Inflammatory macrophage treated with lipopolysaccharide for 4 hours (primary cell): ENCODE measurements at places on chromosomes 1 and 21.

GRCh38 chr1:147169840-147170674 lies 2.2 kb downstream of the PRKAB2 start:
- DNase-seq, result no peak

DNA sequence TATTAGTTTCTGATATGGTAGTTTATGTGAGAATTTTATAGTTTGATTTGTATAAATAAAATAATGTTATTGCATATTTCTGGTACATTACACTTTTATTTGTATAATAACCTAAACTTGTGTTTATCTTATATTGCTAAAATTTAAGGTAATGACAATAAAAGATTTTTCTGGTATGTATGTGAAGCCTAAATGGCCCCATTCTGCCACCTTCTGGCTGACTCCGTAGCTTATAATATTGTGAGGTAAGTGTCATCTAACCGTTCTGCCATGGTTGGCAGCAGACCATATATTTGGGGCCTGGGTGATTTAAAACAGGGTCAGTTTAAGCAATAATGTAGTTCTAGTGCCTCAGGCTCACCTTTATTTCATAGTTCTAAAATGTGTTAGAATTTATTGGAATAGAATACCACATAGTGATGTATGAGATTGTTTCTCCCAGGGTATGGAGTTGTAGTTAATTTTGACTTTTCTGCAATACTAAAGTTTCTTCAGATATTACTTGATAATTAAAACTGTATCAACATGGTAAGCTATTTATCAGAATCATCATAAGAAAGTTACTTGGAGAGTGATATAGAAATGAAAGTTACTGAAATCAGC lies 21.2 kb upstream of the PRKACB start:
- DNase-seq, result peak; percentile 61

DNA sequence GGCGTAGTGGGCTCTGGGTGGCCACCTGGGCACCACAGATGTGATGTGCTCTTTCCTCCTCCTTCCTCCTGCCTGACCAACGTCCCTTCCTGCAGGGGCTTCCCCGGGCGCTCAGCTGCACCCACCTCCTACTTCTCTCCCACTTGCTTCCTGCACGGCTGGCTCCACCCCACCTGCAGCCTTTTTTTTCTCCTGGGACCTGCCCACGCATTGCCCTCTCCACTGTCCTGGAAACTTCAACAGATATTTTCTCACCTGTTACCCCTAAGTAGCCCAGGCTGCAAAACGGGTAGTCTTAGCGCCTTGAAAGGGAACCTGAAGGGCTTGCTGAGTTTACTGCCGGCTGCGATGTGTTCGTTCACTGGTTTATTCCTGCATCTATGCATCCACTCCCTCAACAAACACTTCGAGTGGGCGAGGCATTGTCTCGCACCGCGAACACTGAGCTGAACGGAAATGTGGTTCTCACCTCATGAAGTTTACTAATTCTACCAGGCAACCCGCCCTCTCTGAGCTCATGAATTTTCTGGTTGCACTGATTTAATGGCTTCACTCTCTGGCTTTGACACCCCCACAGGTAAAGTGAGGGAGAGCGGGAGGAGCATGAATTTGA lies 23.6 kb downstream of the ZBTB18 start:
- DNase-seq, result no peak

- DNase-seq, result no peak
These were observed 68.0 kb downstream of the TGFB2 start for GRCh38 chr1:218413179-218413578.

DNA sequence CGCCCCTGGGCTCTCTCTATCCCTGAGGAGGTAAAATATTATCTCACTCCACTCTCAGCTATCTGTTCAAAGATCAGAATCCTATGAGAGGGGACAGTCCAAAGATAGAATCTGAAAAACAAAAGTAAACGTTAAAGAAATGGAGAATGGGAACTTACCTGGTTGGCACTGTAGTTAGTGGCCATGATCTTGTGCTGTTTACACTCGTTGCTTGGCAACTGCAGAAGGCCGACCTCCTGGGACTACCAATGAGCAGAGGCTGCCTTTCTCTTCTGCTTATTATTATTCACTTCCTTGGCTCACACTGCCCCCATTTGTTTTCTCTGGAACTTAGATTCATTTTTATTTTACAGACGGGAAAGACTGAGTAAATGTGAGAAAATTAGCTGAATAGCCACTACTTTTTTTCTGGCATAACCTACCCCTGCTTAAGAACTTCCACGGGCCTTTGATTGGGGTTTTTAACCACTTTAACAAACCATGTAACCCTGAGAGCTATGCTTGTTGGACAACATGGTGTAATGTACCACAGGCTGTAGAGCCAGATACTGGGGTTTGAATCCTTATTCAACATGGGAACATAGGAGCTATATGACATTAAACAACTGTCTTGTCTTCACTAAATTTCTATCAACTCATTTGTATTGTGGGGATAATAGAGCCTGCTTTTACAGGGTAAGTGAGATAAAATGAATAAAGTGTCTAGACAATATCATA lies at the start of gene CFAP126:
Gene CFAP126, minus strand, starts transcription at position 193 of the 717 bp plus-strand sequence. Its CDS starts 8 bp downstream, at position 185.
- peak; percentile 73 for DNase-seq

- peak; percentile 76 for DNase-seq
These were observed 6.7 kb downstream of the SLC19A1 start for GRCh38 chr21:45535341-45536081.
